ENCODE measurements at places on chromosomes 11 and 22.

GRCh38 chr11:129854232-129854805 lies 38.7 kb downstream of the TMEM45B start:
- no peak for DNase-seq

GRCh38 chr22:22037229-22037628 lies 54.6 kb upstream of the TOP3B start:
- DNase-seq: no peak

- DNase-seq: no peak
These were observed 98.0 kb upstream of the TRIM77 start for GRCh38 chr11:89612096-89612495.

GRCh38 chr11:126891556-126892217 lies 108.9 kb downstream of the KIRREL3 start:
- DNase-seq: no peak

GRCh38 chr11:68854273-68854958 lies 12.7 kb upstream of the CPT1A start:
- no peak for DNase-seq

- DNase-seq: no peak
These were observed 477.1 kb downstream of the BRD1 start for GRCh38 chr22:49350441-49351121.

DNA sequence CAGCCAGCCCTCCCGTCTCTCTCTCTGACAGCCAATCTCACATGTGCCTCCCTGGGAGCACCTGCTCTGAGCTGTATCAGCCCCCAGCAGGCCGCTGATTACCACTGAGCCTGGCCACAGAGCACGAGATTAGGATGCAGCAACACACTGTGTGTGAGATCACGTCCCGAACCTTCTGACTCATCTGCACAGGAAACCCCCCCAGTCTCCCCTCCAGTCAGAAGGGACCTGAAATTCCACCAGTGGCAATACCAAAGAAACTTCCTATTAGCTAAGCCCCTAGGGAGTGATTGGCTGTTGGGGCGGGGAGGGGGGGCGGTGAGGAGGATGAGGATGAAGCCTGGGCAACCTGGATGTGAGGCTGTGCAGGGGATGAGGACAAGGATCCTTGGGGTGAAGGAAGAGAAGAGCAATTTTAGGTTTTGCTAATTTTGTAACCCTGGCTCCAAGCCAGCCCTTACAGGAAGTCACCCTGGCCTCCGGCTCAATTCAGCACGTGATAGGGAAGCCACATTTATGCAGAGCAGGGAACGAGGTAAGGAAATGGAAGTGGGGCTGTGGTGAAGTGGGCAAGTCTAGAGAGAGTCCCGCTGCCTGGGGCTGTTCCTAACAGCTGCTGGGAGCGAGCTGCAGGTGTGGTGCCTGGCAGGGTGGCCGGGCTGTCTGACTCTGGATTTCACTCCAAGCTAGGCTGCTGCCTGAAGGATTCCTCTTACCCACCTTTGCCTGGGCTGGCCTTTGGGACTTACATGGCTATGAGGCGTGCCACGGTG lies 1.9 kb downstream of the SLC43A3 start:
- peak; percentile 78 for DNase-seq

DNA sequence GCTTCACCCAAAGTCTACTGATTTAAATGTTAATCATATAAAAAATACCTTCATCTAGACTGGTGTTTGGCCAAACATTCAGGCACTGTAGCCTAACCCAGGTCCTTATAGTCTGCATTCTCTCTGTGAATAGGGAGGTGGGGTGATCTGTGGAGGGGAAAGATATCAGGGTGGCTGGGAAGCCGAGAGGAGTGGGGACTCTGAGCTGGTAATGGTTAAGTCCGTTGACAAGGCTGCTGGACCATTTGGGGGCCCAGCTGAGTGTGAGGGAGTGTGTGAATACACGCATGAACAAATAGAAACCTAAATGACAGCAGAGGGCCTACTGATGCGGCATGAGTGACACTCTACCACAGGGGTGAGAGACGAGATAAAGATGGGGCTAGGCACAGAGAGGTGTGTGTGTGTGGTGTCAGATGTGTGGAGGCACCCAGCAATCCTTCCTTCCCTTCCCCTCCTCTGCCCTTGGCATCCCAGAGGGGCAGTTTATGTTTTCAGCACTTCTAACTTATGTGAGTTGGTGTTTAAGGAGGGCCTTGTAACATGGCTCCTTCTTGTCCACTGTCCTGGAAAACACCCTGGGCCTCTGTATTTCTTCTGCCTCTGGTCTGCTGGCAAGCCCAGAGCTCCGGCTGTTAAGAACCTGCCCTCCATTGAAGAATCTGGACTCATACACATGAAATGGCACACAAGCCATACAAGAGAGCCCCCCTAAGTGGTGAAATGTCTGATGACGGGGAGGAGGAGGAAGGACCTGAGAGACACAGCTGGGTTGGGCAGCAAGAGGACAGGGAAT lies 249.1 kb upstream of the TBCEL start:
- no peak for DNase-seq

- no peak for DNase-seq
These were observed 67.8 kb downstream of the RASSF10 start for GRCh38 chr11:13076961-13077360.

DNA sequence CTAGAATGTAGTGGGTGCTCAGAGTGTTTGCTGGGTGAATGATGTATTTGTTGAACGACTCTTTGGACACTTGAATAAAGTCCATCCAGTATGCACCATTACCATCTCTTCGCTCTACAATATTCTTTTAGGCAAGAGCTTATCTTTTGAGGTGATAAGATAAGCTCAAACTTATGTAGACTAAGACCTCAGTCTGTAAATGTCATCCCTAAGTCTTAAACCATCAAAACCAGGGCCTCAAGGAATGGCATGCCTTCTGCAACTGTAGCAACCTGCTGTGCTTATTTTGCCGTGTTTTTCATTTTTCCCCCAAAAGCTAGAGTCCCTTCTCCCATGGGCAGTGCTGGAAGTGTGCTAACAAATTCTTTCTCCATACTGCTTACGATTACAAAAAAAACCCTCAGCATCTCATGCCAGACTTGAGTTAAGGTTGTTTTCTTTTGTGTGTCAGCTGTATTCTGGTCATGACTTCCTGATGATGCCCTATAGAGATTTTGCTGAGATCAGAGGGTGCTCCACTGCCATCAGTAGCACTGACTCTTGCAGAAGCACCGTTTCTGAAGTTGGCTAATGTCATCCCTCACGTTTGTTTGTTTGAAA lies 27.8 kb downstream of the LIMK2 start:
- no peak for DNase-seq

- DNase-seq: no peak
These were observed 68.2 kb upstream of the CLTCL1 start for GRCh38 chr22:19359554-19360299.

- no peak for DNase-seq
These were observed 145.5 kb upstream of the BLID start for GRCh38 chr11:122261546-122261945.

Data from activated CD4-positive, alpha-beta T cell treated with anti-CD3 and anti-CD28 coated beads for 24 hours (primary cell).